ENCODE measurements at places on chromosomes 2 and 18.

GRCh38 chr2:218857371-218858137 lies 2.1 kb upstream of the WNT6 start:
- DNase-seq: no peak

- DNase-seq: no peak
These were observed 801 bp downstream of the OSR1 start for GRCh38 chr2:19357402-19358241.

GRCh38 chr2:3536682-3537632 lies 17.6 kb upstream of the ADI1 start:
- no peak for DNase-seq

- DNase-seq: no peak
These were observed 150.3 kb downstream of the SH3RF3 start for GRCh38 chr2:109279243-109279860.

DNA sequence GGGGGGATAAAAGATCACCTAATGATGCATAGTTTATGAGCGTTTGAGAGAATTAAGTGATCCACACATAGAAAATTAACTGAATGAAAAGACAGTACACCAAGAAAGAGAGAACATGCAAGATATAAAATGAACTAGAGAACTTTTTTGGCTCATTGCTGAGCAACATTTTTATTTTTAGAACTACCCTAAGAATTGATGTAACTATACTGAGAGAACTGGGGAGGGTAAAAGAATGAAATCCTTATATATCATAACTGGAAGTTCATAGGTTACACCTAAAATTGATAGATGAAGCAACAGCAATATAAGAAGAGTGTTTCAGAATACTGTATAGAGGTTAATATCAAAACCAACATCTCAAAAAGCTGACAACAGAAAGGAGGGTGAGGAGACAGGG lies 55.6 kb downstream of the USP34 start:
- DNase-seq: no peak

GRCh38 chr18:11078491-11078890 lies 70.9 kb downstream of the PIEZO2 start:
- no peak for DNase-seq

GRCh38 chr18:73556904-73557303 lies 590.7 kb downstream of the FBXO15 start:
- no peak for DNase-seq

- no peak for DNase-seq
These were observed 42.7 kb upstream of the SEMA4C start for GRCh38 chr2:96912346-96913116.

GRCh38 chr18:72246076-72246475 lies 298.1 kb downstream of the CBLN2 start:
- no peak for DNase-seq

- no peak for DNase-seq
These were observed 213.4 kb upstream of the STK17B start for GRCh38 chr2:196384729-196385128.

DNA sequence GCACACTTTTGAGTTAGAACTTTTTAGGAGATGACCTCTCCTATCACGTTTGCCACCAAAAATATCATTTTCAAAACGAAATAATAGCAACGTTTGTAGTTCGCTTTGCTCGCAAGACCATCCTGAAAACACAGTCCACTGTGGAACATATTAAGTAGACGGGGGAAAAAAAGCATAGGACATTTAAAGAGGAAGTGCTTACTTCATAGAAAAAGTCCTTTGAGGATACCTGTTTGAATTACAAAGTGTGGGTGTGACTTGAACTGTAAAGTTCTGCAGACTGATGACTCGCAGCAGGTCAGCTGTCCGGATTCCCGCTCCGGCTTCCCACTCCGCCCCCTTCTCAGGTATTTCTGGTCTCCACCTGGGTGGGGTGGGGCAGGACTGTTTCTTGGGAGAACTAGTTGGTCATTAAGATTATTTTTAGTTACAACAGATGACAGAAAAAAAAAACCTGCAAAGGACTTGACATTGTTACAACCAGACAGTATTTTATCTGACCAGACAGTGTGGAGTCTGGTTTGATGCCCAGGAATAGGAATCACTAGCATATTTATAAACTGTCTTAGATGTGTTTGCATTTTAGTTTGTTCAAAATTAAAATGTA lies 13.3 kb downstream of the CNOT11 start:
- DNase-seq: no peak

- DNase-seq: no peak
These were observed 146.3 kb downstream of the RTN4 start for GRCh38 chr2:54903736-54904554.

DNA sequence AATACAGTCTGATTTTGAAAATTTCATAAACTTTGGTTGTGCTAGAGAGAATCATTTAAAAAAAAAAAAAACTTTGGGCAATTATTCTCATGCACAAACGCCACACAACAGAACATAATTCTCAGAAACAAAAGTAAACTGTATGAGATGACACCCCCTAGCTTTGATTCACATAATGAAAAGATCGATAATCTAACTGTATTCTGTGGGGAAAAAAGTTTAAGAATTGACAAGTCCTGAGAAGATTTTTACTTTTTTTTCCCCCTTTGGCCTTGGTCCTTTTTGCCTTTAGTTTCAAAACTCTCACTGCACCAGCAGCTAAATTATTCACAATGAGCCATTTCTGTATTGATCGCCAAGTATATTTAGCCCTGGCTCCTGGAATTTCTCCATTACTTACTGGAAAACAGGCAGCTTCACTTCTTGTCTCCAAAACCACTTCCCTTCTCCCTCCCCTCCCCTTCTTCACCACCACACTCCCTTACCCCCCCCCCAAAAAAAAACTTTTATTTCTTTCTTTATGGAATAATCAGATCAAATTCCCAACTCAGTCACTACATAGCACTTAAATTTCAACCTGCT lies 2.0 kb downstream of the IKZF2 start:
- DNase-seq: no peak

DNA sequence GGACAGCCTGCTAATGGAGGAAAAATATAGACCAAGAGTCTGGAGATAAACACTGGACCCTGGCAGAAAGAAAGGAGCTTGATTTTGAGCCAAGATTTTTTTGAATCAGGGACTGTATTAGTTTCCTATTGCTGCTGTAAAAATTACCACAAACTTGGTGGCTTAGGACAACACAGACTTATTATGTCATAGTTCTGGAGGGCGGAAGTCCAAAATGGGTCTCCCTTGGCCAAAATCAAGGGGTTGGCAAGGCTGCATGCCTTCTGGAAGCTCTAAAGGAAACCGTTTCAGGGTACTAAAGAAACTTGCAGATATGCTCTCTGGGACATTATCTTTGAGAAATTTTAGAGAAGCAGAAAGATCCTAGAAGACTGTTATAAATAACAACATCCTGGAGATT lies 140.1 kb downstream of the BABAM2 start:
- DNase-seq: no peak

- no peak for DNase-seq
These were observed 4.5 kb downstream of the SLC19A3 start for GRCh38 chr2:227713291-227713690.

GRCh38 chr2:216201692-216202306 lies 92.7 kb downstream of the XRCC5 start:
- no peak for DNase-seq

DNA sequence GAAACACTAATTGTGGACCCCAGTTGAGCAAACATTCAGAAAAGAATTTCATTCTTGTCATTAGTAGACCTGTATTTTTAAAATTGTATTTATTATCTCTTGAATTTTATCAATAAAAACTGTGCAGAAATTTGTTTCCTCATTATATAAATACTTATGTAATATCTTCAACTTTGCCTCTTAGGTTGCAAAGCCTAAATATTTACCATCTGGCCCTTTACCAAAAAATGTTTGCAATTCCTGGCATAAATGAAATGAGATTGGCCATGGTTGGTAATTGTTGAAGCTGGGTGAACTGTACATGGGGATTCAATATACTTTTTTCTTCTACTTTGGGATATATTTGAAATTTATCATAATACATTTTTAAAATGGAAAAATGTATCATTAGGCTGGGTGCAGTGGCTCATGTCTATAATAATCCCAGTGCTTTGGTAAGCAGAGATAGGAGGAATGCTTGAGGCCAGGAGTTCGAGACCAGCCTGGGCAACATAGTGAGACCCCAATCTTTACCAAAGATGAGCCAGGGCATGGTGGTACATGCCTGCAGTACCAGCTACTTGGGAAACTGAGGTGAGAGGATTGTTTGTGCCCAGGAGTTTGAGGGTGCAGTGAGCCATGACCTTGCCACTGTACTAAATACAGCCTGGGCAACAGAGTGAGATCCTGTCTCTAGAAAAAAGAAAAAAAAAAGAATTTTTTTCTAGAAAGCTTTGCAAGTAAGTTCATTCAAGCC lies 89.0 kb downstream of the SLC66A3 start:
- no peak for DNase-seq

DNA sequence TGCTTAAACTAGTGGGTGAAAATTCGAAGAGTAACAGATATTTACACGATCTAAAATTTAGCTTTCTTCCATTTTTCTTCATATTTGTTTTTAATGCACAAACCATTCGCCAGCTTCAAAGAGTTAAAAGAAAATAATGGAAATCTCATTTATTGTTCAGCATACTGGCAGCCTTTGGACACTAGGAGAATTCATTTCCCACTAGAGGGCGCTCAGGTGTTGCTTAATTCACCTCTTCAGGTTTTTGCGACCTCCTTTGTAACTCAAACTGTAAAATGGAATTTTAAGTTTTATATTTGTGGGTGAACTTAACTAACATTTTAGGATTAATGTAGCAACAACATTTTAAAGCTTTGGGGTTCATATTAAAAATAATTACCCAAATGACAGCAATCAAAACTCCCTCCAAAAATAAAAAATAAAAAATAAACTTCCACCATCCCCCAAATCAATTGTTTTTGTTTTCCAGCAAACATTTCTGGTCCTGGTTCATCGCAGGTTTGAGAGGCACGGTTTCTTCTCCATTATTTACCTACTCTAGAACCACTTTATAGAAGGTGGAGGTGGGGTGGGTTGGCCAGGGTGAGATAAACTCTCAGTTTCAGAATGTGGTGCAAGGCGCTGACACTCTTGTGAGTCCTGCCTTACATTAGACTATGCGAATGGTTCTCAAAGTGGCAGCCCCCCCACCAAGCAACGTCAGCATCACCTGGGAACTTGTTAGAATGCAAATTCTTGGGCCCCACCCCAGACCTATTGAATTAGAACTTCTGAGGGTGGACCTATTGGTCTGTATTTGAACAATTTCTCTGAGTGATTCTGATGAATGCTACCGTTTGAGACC lies 24.7 kb upstream of the PNPT1 start:
- DNase-seq: no peak

DNA sequence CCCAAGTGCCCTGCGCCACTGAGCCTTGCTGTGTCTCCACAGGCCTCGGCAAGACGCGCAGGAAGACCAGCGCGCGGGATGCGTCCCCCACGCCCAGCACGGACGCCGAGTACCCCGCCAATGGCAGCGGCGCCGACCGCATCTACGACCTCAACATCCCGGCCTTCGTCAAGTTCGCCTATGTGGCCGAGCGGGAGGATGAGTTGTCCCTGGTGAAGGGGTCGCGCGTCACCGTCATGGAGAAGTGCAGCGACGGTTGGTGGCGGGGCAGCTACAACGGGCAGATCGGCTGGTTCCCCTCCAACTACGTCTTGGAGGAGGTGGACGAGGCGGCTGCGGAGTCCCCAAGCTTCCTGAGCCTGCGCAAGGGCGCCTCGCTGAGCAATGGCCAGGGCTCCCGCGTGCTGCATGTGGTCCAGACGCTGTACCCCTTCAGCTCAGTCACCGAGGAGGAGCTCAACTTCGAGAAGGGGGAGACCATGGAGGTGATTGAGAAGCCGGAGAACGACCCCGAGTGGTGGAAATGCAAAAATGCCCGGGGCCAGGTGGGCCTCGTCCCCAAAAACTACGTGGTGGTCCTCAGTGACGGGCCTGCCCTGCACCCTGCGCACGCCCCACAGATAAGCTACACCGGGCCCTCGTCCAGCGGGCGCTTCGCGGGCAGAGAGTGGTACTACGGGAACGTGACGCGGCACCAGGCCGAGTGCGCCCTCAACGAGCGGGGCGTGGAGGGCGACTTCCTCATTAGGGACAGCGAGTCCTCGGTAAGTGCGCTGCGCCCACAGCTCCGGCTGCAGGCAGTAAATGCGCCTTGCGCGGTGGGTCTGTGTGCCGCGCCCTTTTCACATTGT lies 136.8 kb downstream of the NCK2 start:
- no peak for DNase-seq

DNA sequence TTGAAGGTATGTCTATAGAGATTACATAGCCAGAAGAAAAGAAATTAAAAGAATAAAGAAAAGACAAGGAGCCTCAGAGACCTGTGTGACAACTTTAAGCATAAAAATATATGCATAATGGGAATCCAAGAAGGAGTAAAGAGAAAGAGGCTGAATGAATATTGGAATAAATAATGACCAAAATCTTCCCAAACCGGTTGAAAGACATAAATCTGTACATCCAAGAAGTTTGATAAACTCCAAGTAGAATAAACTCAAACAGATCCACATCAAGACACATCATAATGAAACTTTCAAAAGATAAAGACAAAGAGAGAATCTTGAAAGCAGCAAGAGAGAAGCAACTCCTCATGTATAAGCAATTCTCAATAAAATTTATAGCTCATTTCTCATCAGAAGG lies 132.4 kb upstream of the ZNF516 start:
- DNase-seq: no peak

GRCh38 chr2:33796511-33796910 lies 197.4 kb upstream of the FAM98A start:
- DNase-seq: no peak

GRCh38 chr2:19790291-19790690 lies 111.5 kb downstream of the TTC32 start:
- no peak for DNase-seq

DNA sequence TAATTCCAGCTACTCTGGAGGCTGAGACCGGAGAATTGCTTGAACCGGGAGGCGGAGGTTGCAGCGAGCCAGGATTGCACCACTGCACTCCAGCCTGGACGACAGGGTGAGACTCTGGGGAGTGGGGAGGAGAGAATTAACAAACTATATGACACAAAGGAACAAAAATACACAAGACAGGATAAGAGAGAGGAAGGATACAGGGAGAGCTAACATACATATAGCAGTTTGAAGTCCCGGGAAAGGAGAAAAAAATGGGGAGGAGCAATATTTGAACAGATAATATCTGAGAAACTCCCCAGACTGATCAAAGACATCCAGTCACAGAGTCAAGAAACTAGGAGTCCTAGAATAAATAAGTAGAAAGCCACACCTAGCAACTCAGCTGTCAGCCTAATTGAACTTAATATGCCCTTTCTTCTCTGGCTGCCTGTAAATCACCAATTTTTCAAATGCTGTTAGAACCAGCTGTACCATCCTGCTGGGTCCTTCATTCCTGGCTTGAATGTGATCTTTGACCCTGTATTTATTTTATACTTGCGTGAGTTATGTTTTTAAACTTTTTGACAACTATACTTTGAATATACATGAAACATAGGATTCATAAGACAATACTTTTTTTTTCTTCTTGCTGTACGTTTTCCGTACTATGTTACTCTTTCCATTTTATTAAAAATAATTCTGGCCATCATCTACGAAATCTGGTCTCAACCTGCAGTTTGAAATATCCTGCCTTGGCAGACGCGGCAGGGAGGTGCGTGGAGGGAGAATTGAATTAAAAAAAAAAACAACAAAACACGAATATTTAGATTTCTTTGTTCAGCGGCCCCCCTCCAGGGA lies 876 bp upstream of the CYP27A1 start:
- DNase-seq: no peak
